ENCODE measurements at places on chromosomes 3 and 15.

GRCh38 chr15:64630396-64631107 is 144.8 kb downstream of the RBPMS2 start:
- no peak for DNase-seq

DNA sequence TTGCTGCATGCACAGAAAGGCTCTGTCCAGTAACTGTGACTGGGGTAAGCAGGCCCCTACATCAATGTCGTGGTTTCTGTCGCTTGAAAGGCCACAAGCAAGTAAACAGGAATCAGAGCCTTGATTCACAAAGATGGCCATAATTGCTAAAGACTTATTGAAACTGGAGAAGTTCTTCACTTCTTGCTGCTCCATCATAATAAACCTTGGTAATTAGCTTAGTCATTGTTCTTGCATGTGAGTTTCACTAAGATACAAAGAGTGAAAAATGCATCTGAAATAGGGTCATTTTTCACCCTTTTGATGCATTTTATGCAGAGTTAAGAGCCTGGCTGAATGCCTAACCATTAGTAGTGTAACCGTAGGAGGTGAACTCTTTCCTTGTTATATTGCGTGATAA is 3.2 kb downstream of the SEMA6D start:
- DNase-seq, result no peak

DNA sequence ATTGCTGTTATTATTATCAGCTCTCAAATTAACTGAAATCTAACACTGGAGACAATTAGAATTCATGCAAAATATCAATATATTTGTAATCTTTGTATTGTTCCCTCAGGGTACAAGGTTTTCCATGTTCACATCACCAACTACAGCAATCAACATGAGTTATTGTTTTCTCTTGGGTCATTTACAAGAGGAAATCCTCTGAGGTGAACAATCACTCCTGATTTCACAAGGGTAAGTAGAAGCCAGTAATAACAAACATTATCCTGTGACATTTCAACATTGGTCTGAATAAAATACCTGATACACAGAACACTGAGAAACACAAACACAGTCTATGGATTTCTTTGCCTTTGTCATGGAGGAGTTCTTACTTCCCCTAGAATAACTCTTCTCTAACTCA is 174.0 kb downstream of the SUCNR1 start:
- DNase-seq, result no peak

DNA sequence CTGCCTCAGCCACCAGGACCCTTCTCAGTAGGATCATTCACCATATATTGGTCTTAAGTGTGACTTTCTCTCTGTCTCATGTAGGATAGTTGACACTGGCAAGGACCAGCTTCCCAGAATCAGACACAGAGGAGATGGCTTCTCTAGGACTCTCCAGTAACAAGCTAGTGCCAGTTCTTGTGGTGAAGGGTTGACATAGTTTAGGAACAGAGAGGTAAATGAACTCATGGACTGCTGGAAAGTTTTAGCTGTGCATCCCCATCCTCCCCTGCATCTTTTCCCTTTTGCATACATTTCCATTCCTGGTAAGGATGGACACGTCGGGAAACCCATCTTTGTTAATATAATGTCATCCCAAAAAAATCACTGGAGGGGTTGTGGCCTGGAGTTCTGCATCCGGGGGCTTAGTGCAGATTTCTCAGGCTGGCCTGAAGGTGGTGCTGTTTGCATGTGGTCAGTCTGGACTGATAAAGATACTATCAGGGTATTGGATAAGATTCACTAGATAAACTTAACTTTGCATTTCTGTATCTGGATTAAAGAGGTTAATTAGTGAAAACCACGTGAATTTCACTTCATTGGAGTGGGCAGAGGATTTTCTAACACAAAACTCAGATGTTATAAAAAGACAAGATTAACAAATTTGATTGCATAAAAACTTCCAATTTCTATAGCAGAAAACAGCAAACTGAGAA is 110.8 kb downstream of the TBC1D2B start:
- peak; percentile 22 for DNase-seq

GRCh38 chr3:9129365-9129764 is 120.1 kb downstream of the SRGAP3 start:
- no peak for DNase-seq

DNA sequence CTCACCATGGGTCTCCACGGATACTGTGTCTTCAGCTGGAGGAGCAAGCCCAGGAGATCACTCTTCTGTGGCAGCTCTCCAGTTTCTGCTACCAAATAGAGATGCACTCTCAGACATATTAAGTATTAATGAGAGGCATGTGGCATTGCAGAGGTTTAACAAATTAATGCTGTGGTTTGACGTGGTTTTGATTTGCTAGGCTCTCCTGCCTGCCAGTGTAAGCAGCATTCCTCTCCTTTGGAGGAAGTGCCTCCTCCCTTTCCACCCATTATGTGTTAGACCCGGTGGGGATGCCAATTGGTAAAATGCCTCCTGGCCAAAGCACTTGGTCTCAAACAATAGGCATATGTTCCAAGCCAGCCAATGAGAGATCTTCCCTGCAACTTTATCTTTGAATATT is 124.8 kb downstream of the MYLK start:
- no peak for DNase-seq

DNA sequence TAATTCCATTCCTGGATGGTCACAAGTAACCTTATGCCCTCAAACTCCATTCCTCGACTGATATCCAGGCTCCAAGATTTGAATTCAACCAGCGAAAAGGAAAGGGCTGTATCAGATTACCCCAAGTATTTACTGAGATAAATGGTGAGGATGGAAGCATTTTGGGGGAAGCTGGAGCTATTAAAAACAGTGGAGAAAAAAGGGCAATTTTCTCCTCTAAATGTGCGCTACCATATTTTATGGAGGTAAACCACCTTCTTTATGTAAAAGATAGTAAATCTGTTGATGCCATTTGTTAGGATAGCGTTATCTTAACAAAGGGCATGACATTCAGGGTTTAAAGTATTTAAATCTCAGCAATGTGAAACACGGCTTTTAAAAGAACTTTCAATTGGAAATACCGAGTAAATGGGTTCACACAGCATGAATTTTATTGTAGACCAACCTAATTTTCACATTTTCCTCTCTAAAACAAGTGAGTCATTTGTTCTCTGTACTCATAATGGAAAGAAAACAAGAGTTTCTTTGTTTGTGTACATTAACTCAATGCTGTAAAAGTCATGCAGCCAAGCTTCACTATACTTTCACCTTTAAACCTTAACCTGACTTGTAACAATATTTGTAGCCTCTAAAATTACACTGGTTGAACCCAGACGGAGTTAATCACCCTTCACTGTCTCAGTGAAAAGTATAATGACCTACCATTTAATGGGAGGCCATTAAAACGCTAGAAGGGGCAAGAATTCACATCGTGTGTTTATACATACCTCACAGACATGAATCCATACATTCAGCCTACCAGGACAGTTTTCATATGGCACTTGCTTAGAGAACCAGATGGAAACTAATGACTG is 773.4 kb downstream of the ROBO1 start:
- DNase-seq, result no peak

All from Jurkat, Clone E6-1 (cell line).